A172 (cell line): ENCODE measurements at places on chromosomes 3 and 15. TPM values are rescaled to one million over a fixed set of nuclear protein-coding genes. Genes with fewer than 3 reads are reported as not detected.

The WDR93 gene
- total RNA-seq: 0.17 TPM in 1 of 2 replicates, not detected in the other

The BNC1 gene
- 0.03 and 0.17 TPM in 2 replicates for total RNA-seq

The GOLGA6L10 gene
- total RNA-seq: 0.07 TPM in 1 of 2 replicates, not detected in the other

The EFCC1 gene
- total RNA-seq: 0.22 and 0.29 TPM in 2 replicates

The LMCD1 gene
- 3.9 and 8.4 TPM in 2 replicates for total RNA-seq

The OCA2 gene
- not detected in 2 replicates for total RNA-seq

The FAM81A gene
- total RNA-seq: 0.78 and 1.3 TPM in 2 replicates

The CYP19A1 gene
- total RNA-seq: not detected in 2 replicates

The RTP3 gene
- total RNA-seq: not detected in 2 replicates

The STRIT1 gene
- total RNA-seq: not detected in 2 replicates

The CLDN16 gene
- total RNA-seq: 0.02 TPM in 1 of 2 replicates, not detected in the other

The B4GALT4 gene
- 25.8 and 27.0 TPM in 2 replicates for total RNA-seq

The FMN1 gene
- total RNA-seq: 0.36 and 0.95 TPM in 2 replicates

The EPHA3 gene
- not detected in 2 replicates for total RNA-seq
